ENCODE measurements at places on chromosomes 6 and 20. TPM values are rescaled to one million over a fixed set of nuclear protein-coding genes. Genes with fewer than 3 reads are reported as not detected.

GRCh38 chr6:22153384-22154158 is 143.3 kb downstream of the PRL start:
- no peak for DNase-seq

DNA sequence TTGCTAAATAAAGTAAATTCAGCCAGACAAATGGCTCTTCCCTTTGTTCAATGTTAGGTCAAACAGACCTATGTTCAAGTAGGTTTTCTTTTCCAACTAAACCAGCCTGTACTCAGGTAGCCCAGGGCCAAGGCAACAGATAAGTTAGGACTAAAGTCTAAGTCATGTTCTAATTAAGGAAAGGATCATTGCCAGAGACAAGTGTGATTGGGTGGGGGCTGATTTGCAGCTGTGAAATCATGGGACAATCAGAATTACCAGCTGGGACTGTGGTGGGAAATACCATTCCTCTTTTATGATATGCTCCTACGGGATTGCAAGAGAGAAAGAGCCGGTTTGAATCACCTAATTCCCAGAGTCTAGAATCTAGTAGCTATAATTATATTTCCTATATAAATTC is 4.2 kb upstream of the FBXO30 start:
- no peak for DNase-seq

GRCh38 chr6:15268137-15268908 is 22.5 kb downstream of the JARID2 start:
- no peak for DNase-seq

DNA sequence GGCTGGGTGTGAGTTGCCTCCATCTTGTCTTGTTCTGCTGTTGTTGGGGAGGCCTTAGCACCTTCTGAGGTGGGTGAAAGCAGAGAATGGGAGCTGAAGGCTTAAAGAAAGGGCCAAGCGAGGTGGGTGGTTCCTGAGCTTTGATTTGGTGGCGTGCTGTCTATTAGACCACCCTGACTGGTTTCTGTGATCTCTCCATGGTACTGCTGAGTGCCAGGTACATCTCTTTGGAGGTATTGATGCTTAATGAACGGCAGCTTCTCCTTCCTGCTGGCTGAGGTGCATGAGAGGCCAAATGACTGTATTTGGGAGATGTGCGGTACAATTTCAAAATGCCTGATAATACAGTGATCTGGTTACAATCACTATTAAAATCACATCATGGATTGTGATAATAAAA is 15.4 kb downstream of the RIN2 start:
- no peak for DNase-seq

GRCh38 chr6:66048684-66049474 is 341.9 kb upstream of the EYS start:
- DNase-seq, result no peak

Gene FERMT1
- 72.6 TPM for total RNA-seq

GRCh38 chr6:80636689-80637088 is 530.2 kb downstream of the BCKDHB start:
- DNase-seq, result peak; percentile 8

- DNase-seq, result peak; percentile 93
Measured at GRCh38 chr20:48657426-48658197, 170.2 kb downstream of the PREX1 start.

Gene SSTR4
- not detected for total RNA-seq

DNA sequence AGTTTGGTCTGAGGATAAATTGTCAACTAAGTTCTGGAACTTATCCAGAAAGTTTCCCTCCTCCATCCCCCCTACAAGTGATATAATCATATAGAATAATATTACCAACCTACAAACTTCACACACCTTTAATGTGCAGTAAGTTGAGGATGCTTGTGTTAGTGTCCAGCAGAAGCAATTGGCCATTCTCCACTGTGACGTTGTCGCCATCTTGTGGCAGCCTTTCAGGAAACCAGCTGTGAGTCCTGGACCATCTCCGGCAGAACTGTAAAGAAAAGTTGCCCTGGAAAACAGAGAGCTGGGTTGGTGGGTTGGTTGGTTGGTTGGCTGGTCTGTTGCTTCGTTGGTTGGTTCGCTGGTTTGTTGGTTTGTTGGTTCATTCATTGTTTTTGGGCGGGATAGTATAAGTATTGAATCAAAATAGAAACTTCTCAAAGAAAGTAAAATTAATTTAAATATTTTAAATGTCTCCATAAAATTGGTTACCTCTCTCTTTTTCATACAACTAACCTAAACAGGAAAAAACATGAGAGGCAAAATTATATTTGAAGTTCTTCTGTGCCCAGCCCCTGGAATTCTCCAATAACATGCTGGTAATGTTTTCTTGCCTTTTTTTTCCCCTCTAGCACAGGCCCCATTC is 127.5 kb downstream of the PKHD1 start:
- DNase-seq, result peak; percentile 91

DNA sequence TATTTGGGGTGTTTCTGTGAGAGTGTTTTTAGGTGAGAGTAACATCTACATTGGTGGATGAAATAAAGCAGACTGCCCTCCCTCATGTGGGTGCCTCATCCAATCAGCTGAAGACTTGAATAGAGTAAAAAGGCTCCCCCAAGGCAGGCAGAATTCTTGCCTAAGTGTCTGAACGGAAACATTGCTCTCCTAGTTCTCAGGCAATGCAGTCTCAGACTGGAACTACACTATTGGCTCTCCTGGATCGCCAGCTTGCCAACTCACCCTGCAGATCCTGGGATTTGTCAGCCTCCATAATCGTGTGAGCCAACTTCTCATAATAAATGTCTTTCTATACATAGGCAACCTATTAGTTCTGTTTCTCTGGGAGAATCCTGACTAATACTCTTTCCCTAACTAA is 5.5 kb upstream of the TMEM170B start:
- no peak for DNase-seq

DNA sequence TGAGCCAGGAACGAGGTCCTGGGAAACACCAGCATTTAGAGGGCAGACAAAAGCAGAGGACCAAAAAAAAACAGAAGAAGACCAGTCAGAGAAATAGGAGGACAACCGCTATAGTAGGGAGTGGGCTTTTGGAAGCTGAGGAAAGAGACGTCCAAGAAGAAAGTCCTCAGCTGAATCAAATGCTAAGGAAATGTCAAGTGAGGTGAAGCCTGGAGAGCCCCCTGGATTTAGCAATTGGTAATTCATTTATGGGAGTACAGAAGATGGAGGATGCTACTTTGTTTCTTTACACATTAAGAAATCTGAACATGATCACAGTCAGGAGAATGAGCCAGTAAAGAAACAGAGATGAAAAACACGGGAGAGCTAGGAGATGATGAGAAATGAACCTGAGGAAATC is 41.1 kb downstream of the LRP11 start:
- DNase-seq, result no peak

- DNase-seq, result no peak
Measured at GRCh38 chr6:83854001-83854501, 891 bp downstream of the RIPPLY2 start.

Gene PROCR
- total RNA-seq, result 45.4 TPM

- DNase-seq, result peak; percentile 61
Measured at GRCh38 chr6:10194816-10195672, 219.8 kb downstream of the TFAP2A start.

Gene LKAAEAR1
- total RNA-seq, result 0.98 TPM

DNA sequence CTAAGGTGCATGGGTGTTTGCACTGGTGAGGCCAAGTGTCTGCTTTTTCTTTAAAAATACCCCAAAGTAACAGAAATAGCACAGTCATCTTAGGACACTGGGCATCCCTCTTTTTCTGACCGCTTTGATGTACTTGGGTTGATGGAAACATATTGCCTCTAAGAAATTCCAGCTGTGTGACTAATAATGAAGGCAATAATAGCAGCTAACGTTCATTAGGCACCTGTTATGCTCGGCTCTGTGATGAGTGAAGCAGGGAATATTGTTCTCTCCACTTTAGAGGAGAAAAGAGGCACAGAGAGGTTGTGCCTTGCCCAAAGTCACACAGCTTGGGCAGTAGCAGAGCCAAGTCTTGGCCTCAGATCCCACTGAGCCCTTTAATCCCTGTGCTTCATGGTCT is 100.7 kb downstream of the F13A1 start:
- no peak for DNase-seq

Gene TGM3
- total RNA-seq, result not detected

GRCh38 chr6:154292855-154293519 is 63.6 kb downstream of the IPCEF1 start:
- peak; percentile 88 for DNase-seq

Gene MOG
- total RNA-seq, result not detected

DNA sequence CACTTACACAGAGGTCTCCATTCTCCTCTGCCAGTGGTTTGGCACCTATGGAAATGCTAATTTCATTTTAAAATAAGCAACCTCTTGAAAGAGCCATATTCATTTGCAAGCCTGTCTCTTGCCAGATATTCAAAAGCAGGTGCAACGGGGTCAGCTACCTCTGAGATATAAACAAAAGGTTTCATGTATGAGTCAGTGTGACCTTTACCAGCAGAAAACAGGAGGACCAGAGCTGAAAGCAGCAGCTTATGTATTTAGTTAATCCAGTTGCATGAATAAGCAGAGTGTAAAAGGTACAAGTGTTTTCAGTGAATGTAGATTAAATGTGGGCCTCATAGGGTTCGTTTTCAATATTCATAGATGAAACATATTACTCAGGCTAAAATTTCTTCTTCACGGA is 56.0 kb downstream of the TENT5A start:
- DNase-seq, result peak; percentile 51

Gene TSPYL1
- 38.8 TPM for total RNA-seq

DNA sequence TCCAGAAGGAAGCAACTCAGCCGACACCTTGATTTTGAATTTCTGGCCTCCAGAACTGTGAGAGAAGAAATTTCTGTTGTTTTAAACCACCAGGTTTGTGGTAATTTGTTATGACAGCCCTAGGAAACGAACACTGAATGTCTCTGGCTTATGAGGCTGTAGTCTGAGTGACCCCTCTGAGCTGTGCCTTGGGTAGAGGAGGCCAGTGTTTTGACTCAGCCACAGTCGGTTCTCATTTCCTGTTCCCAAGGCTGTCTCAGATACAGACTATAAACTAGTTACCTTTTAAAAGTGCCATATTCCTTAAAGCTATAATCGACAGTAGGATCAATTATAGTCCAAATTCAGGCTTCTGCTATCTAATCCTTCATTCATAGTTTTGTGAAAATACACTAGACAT is 391.2 kb upstream of the MAP3K7 start:
- no peak for DNase-seq

- no peak for DNase-seq
Measured at GRCh38 chr6:81252231-81252630, 500.2 kb downstream of the TENT5A start.

DNA sequence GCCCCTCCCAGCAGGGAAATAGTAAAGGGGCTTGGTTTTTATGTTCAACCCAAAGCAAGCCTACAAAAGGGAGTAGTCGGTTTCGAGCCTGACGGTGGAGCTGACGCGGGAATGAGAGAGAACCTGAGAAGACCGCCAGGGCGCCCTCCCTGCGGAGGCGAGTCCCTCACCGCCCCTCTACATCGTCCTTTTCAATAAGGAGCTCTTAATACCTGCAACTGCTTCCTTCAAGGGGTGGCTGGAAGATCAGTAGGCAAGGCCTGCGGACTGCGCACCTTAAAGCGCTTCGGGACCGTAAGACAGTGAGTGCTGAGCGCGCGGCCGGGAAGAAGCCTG is 709 bp upstream of the ZNF76 start:
- DNase-seq, result no peak
